ENCODE measurements at places on chromosomes 11 and 22.

DNA sequence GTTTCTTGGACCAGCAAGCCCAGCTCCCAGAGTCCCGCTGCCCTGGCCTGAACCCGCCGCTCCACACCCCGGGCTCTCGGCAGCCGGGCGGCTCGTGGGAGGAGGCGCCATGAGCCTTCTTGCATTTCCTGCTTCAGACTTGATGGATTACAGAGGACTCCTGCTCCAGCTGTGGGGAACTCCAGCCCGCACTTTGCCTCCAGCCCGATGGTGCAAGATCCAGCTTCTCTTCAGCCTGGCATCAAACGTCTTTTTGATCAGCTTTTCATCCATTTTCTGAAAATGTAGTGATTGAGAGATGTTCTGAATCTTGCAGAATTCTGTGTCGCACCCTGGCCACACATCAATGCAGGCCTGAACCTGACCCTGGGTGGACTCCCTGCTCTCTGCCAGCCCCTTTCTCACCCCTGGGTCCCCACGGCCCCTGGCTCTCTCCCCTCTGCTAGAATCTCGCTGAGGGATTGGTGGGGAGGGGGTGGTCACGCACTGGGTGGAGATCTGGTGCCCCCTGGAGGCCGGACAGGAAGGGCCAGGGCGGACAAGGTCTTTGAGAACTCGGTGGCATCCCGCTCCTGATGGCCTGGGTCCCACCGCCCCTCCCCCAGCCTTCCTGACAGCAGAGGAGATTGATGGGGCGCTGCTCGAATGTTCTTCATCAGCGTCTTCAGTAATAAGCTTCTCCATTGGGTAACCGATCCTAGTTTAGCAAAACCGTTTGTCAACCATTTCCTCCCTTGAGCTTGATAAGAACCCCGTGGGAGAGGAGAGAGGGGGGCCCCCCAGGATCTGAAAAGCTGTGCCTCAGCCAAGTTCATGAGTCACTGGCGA, 12.1 kb upstream of the NFAM1 start:
- peak; percentile 74 for DNase-seq

- no peak for DNase-seq
Observed at GRCh38 chr11:15638386-15638787, 523.7 kb downstream of the INSC start.

GRCh38 chr11:109939166-109939810, 153.9 kb upstream of the ZC3H12C start:
- DNase-seq = peak; percentile 55

- DNase-seq = no peak
Observed at GRCh38 chr11:74417860-74418508, 19.8 kb upstream of the PGM2L1 start.

DNA sequence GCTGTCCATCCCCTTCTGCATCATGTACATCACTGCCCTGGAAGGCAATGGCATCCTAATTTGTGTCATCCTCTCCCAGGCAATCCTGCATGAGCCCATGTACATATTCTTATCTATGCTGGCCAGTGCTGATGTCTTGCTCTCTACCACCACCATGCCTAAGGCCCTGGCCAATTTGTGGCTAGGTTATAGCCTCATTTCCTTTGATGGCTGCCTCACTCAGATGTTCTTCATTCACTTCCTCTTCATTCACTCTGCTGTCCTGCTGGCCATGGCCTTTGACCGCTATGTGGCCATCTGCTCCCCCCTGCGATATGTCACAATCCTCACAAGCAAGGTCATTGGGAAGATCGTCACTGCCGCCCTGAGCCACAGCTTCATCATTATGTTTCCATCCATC, 337 bp downstream of the OR52B6 start:
- DNase-seq = no peak
